ENCODE measurements at places on chromosomes 1 and 21. TPM values are rescaled to one million over a fixed set of nuclear protein-coding genes. Genes with fewer than 3 reads are reported as not detected.

DNA sequence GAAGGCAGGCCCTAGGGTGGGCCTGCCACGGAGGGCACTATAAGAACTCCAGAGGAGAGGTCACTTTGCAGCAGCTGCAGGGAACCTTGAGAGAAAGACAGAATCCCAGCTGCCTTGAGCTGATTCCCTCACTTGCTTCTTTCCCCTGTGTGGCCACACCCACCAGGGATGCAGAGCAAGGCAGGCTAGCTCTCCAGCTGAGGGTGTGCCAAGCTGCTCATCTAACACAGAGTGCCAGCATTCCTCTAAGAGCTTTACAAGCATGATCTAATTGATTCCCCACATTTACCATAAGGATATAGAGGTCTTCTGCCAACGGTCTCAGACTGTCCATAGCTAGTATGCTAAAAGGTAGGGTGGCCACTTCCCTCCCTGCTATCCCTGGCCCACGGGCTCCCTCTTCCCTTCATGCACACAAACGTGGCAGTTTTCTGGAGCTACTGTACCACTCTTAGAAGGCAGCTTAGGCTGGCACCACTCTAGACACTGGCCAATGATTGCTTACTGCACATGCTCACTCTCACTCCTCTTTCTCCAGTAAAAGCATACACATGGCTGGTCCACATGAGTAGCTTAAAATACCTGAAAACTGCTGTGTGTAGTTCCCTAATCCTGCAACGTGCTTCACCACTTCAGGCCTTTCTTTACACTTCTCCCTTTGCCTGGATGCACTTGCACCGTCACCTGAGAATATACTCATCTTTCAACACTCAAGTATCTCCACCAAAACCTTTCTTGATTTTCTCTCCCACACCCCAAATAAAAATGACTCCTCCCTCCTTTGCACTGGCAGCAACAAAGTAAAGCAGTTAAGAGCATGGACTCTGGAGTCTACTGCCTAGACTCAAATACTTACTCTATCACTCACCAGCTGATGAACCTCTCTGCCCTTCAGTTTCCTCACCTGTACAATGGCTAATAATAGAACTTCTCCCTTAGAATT, 57.7 kb downstream of the DMAP1 start:
- DNase-seq, result no peak
- no peaks in the 10 kb centered on the region for H3K27me3 ChIP-seq
- no peak overlapping the region for H3K4me3 ChIP-seq

- no peak for DNase-seq
- no peaks in the 10 kb centered on the region for H3K36me3 ChIP-seq
- H3K27me3 ChIP-seq, result no peaks in the 10 kb centered on the region
- no peak overlapping the region for H3K27ac ChIP-seq
- H3K4me3 ChIP-seq, result no peak overlapping the region
- peaks cover 19% of the 10 kb centered on the region for H3K4me1 ChIP-seq
These were observed 25.7 kb downstream of the ERG start for GRCh38 chr21:38472412-38473108.

The KANK4 gene
- total RNA-seq, result 0.20 TPM

The TAL1 gene
- not detected for total RNA-seq

The APCS gene
- total RNA-seq, result not detected

GRCh38 chr1:100661176-100661575, 58.4 kb upstream of the VCAM1 start:
- H3K4me3 ChIP-seq, result no peak overlapping the region
- no peaks in the 10 kb centered on the region for H3K4me1 ChIP-seq
- H3K27me3 ChIP-seq, result no peaks in the 10 kb centered on the region
- peaks cover 6% of the 10 kb centered on the region for H3K36me3 ChIP-seq

The TRAF3IP3 gene
- total RNA-seq, result not detected

The BARHL2 gene
- total RNA-seq, result not detected

GRCh38 chr1:12144236-12144635, 22.6 kb upstream of the TNFRSF1B start:
- DNase-seq, result no peak
- peak overlapping the region; percentile 11 for H3K27ac ChIP-seq
- H3K36me3 ChIP-seq, result peaks cover 4% of the 10 kb centered on the region
- H3K27me3 ChIP-seq, result no peaks in the 10 kb centered on the region
- H3K4me1 ChIP-seq, result peaks cover 9% of the 10 kb centered on the region

The AKNAD1 gene
- 7.2 TPM for total RNA-seq

DNA sequence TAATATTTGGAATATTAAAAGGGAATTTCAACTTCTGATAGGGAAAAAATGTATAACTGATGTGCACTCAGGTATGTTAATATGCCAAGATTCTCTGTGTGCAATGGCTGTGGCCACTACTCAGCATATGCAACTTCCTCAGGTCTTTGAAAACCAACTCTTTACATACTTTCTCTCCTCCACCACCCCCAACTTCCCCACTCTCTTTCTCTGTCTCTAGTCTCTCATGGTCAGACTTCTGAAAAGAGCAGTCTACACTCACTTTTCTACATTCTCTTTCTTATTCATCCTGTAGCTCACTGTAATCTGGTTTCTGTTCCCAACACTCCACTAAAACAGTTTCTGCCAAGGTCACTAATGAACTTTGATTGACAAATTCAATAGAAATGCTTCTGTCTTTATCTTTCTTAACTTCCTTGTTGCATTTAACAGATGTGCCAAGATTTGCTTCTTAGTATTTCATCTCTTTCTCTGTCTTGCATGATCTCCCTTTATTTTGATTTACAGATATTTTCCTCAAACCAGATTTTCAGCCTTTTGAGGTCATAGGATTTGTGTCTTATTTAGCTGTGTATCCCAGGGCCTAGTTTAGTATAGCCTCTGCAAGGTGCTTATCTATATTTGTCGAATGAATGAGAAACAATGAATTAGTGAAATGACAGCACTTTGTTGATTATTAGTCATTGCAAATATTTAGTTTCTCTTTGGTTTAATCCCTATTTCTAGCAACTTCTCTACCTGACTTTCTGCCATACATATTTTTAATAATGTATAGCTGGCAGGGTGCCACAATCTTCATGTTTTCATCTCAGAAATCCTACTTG, 168.9 kb downstream of the LMO4 start:
- no peak for DNase-seq
- no peaks in the 10 kb centered on the region for H3K27me3 ChIP-seq
- no peak overlapping the region for H3K4me3 ChIP-seq
- no peaks in the 10 kb centered on the region for H3K36me3 ChIP-seq

The SH2D1B gene
- not detected for total RNA-seq

DNA sequence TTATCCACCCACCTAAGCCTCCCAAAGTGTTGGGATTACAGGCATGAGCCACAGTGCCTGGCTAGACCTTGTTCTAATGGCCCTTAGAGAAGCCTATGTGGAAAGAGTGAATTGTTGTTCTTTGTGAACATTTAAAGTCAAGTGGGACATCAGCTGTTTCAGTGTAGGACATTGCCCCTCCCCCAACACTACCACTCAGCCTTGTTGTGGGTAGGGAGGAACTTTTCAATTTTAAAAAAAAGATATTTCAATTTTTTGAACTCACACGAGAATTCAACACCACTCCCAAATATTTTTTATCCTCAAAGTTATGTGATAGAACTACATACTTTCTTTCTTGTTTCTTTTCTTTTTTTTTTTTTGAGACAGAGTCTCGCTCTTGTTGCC, 36.7 kb upstream of the TMEM222 start:
- peaks cover 45% of the 10 kb centered on the region for H3K36me3 ChIP-seq
- no peak overlapping the region for H3K27ac ChIP-seq
- no peak for DNase-seq
- no peaks in the 10 kb centered on the region for H3K27me3 ChIP-seq

- DNase-seq, result no peak
- no peaks in the 10 kb centered on the region for H3K36me3 ChIP-seq
- no peak overlapping the region for H3K27ac ChIP-seq
- no peaks in the 10 kb centered on the region for H3K27me3 ChIP-seq
- no peak overlapping the region for H3K4me3 ChIP-seq
- peaks cover 5% of the 10 kb centered on the region for H3K4me1 ChIP-seq
These were observed 157.7 kb downstream of the HHIPL2 start for GRCh38 chr1:222390181-222390580.

DNA sequence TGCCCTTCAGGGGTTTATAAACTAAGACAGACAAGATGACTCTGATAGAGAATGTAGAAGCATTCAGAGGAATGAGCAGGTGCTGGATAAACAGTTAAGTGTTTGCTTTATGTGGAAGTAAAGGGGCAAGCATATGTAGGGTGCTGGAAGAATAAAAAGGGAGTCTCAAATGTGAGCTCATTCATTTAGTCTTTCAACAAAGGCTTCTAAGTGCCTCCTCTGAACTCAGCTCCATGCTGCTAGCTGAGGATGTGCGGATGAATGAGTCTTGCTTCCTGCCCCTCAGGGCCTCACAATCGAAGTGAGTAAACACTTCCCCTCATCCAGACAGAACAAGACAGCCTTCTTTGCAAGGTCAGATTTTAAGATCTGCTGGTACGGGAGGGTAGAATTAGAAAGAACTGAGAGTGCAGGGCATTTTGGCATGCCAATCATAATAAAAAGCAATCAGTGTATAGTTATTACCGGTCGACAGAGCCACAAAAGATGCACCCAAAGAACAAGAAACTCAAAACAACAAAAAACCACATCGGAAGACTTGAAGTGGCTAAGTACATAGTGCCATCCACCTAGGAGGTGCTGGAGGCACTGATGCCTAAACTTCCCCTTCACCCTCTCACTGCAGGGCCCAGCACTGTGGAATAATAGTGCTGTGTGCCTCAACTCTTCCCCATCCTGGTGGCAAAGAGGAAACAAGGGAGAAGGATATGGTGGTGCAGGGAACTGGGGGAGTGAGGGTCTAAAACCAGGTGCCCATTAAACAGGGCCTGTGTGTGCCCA, 69.8 kb downstream of the TNR start:
- peaks cover 74% of the 10 kb centered on the region for H3K27me3 ChIP-seq
- no peaks in the 10 kb centered on the region for H3K36me3 ChIP-seq
- no peaks in the 10 kb centered on the region for H3K4me1 ChIP-seq
- no peak overlapping the region for H3K4me3 ChIP-seq

GRCh38 chr1:54795841-54796468, 5.2 kb downstream of the TTC22 start:
- H3K27me3 ChIP-seq, result no peaks in the 10 kb centered on the region
- H3K27ac ChIP-seq, result no peak overlapping the region
- peaks cover 32% of the 10 kb centered on the region for H3K4me1 ChIP-seq
- H3K36me3 ChIP-seq, result no peaks in the 10 kb centered on the region
- no peak for DNase-seq

DNA sequence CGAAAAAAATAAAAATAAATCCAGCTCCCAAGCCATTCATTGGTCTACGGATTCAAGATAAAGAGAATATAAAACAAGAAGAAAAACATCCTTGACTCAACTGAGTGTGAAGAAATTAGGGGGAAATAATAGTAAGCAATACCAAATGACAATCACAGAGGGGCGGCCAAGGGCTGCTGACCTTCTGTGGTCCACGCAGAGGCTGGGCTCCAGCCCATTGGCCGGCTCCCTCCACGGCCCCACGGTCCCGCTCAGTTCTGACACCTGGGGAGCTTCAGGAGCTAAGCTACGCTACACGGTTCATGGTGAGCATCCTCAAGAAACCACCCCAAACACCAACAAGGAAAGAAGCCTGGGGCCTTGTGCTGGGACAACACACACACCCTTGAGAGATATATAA, 400 bp upstream of the KRTAP10-12 start:
- peaks cover 4% of the 10 kb centered on the region for H3K36me3 ChIP-seq
- no peaks in the 10 kb centered on the region for H3K4me1 ChIP-seq
- no peak for DNase-seq
- no peak overlapping the region for H3K27ac ChIP-seq
- H3K27me3 ChIP-seq, result peaks cover 55% of the 10 kb centered on the region

The HSPB7 gene
- total RNA-seq, result not detected

- no peak overlapping the region for H3K4me3 ChIP-seq
- no peaks in the 10 kb centered on the region for H3K4me1 ChIP-seq
- no peaks in the 10 kb centered on the region for H3K36me3 ChIP-seq
- H3K27ac ChIP-seq, result no peak overlapping the region
These were observed 32.5 kb upstream of the COL6A2 start for GRCh38 chr21:46065215-46065913.

- H3K4me1 ChIP-seq, result peaks cover 9% of the 10 kb centered on the region
- no peaks in the 10 kb centered on the region for H3K36me3 ChIP-seq
- no peak overlapping the region for H3K27ac ChIP-seq
- H3K4me3 ChIP-seq, result no peak overlapping the region
These were observed 25.7 kb upstream of the EPHA8 start for GRCh38 chr1:22537441-22538139.

The CDC73 gene
- 79.8 TPM for total RNA-seq

The BATF3 gene
- total RNA-seq, result 1.5 TPM

The KCNK2 gene
- total RNA-seq, result 5.7 TPM

The F13B gene
- not detected for total RNA-seq

DNA sequence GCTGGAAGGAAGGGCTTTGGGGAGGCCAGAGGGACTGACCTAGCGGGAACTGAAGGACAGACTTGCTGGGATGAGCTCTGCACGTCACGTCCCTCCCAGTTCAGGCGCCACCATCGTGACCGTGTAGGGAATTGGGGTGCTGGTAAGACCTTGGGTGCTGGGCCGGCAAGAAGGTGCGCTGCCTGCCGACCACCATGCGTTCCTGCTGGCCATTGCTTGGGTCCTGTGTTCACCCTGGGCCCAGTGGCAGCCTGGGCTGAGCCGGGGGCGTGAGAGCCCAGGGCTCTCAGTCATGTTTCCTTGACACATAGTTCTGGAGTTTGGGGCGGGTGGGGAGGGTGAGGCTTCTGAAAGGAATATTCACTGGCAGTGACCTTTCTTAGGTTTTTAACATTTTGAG, 176.0 kb downstream of the CAMTA1 start:
- peaks cover 7% of the 10 kb centered on the region for H3K4me1 ChIP-seq
- no peak overlapping the region for H3K27ac ChIP-seq
- peaks cover 10% of the 10 kb centered on the region for H3K27me3 ChIP-seq
- no peak overlapping the region for H3K4me3 ChIP-seq
- no peak for DNase-seq
- no peaks in the 10 kb centered on the region for H3K36me3 ChIP-seq

DNA sequence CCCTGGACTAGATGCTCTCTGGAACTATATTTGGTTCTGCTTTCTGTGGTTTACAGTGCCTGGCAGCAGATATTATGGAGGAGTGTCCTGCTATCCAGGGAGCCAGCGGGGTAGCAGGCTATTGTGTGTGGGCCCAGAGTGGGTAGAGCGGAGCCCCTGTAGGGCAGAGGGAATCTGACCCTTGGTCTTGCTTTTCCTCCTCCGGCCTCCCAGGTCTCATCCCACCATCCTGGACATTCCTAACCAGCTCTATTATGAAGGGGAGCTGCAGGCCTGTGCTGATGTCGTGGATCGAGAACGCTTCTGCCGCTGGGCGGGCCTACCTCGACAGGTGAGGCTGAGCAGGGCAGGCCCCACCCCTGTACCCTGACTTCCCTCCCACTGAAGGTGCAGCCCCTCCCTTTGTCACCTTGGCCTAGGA, 9.1 kb downstream of the RHOC start:
- H3K36me3 ChIP-seq, result peaks cover 73% of the 10 kb centered on the region
- no peak overlapping the region for H3K27ac ChIP-seq
- no peak overlapping the region for H3K4me3 ChIP-seq
- H3K4me1 ChIP-seq, result peaks cover 39% of the 10 kb centered on the region
- no peaks in the 10 kb centered on the region for H3K27me3 ChIP-seq

The TFF3 gene
- not detected for total RNA-seq

The OR2M4 gene
- not detected for total RNA-seq

The TTC34 gene
- 0.47 TPM for total RNA-seq

GRCh38 chr21:35792569-35793305, 267.6 kb downstream of the SETD4 start:
- H3K27me3 ChIP-seq, result no peaks in the 10 kb centered on the region
- no peaks in the 10 kb centered on the region for H3K4me1 ChIP-seq
- H3K4me3 ChIP-seq, result no peak overlapping the region
- H3K36me3 ChIP-seq, result no peaks in the 10 kb centered on the region

The CD1D gene
- total RNA-seq, result 0.19 TPM

- H3K27ac ChIP-seq, result no peak overlapping the region
- no peaks in the 10 kb centered on the region for H3K27me3 ChIP-seq
- no peaks in the 10 kb centered on the region for H3K36me3 ChIP-seq
- H3K4me3 ChIP-seq, result no peak overlapping the region
- DNase-seq, result peak; percentile 55
These were observed 2.1 kb upstream of the SELENON start for GRCh38 chr1:25797939-25798338.

Measured in MCF 10A (cell line).